ENCODE measurements at places on chromosomes 1 and 21.
A peak's percentile ranks its signal among the peaks of the same experiment; 100 is the strongest.

DNA sequence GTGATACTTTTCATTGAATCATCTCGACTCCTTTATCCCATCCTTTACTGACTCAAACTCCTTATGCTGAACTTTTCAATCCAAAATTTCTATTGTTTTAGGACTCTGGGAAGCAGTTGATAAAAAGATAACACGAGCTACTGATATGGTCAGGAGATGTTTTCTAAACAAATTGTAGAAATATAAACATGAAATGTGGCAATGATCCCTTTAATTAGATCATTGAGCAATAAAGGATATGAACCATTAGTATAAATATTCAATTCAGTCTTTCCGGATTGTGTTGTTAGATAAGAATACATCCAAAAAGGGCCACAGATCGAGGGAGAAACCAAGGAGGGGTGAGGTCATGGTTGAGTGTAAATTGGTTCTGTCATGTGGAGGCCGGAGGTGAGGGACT, 88.4 kb downstream of the NID1 start:
- no peak for DNase-seq

GRCh38 chr1:88276163-88276562, 407.9 kb upstream of the PKN2 start:
- DNase-seq, result no peak

- no peak for DNase-seq
Measured at GRCh38 chr1:46587069-46587468, 17.0 kb downstream of the MKNK1 start.

GRCh38 chr1:5994713-5995621, 2.7 kb upstream of the NPHP4 start:
- no peak for DNase-seq

DNA sequence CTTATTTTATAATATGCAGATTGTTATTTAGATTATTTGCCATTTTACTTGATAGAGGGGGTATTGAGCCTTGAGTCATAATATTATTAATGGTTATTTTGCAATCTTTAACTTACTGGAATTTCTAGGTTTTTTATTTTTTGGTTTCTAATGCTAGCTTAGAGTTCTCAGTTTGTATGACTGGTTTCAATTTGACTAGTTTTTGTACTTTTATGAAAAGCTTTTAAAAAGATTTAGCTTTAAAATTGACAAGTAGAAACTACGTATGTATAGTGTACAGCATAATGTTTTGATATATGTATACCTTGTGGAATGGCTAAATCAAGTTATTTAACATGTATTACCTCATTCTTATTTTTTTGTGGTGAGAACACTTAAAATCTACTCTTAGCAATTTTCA, 41.5 kb downstream of the CEP350 start:
- DNase-seq, result no peak

- peak; percentile 82 for DNase-seq
Measured at GRCh38 chr1:60746278-60746791, 336.0 kb upstream of the NFIA start.

GRCh38 chr1:53893999-53894636, at the start of gene DIO1:
DIO1 (plus strand) TSS chr1:53894187; CDS start chr1:53894211, 24 bp downstream.
- DNase-seq, result no peak

DNA sequence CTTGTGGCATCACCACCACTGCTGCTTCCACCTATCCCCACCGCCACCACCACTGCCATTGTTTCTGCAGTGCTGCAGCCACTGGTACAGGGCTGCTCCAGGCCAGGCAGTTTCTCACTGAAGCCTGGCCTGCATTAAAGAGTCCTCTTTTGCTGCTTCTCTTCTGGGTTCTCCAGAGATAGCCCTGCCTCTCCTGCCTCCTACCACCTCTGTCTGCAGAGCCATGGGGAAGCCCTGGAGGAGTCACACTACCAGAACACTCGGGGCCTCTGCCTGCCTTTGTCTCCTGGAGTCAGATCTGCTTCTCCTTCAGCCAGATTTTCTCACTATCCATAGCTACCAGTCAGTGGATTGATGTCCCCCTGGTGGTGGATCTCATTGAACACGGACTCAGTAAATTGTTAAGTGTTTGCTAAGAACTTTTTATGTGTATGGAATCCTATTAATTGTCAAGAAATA, 37.7 kb upstream of the DDAH1 start:
- DNase-seq, result no peak

DNA sequence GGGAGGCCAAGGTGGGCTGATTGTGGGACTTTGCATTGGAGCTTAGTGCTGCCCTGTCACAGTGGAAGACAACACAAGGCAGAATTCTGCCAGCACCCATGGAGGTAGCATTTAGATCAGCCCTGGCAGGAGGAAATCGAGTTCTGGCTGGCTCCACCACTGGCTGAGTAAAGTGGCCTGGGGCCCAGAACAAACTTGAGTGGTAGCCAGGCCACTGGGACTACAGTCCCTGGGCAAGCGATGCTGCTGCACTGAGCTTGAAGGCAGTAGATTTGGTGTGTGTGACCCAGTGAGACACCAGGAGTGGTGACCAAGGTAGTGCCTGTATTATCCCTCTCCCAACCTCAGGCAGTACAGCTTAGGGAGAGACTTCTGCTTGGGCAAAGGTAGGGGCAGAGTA, 22.5 kb upstream of the UHMK1 start:
- DNase-seq, result no peak

GRCh38 chr1:220044678-220045355, 1.5 kb downstream of the EPRS1 start:
- DNase-seq, result no peak

- no peak for DNase-seq
Measured at GRCh38 chr1:232983375-232983774, 33.0 kb downstream of the NTPCR start.

GRCh38 chr1:108041360-108042142, 76.6 kb upstream of the VAV3 start:
- DNase-seq, result no peak

DNA sequence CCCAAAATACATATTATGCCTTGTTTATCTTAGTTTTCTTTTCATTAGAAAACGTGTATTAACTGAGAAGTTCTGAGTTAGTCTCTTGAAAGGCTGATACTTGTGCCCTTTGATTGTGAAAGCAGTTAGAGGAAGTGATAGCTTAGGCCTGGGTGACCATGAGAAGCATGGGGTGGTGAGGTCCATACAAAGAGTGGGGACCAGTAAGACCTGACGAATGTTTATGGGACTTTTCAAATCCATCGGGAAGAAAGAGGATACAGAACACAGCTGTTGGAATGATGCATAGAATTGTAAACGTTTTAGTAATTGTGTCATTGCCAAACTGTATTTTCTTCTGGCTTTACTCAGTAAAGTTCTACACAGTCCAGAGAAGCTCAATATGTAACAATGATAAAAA, 259.8 kb downstream of the LMO4 start:
- no peak for DNase-seq

DNA sequence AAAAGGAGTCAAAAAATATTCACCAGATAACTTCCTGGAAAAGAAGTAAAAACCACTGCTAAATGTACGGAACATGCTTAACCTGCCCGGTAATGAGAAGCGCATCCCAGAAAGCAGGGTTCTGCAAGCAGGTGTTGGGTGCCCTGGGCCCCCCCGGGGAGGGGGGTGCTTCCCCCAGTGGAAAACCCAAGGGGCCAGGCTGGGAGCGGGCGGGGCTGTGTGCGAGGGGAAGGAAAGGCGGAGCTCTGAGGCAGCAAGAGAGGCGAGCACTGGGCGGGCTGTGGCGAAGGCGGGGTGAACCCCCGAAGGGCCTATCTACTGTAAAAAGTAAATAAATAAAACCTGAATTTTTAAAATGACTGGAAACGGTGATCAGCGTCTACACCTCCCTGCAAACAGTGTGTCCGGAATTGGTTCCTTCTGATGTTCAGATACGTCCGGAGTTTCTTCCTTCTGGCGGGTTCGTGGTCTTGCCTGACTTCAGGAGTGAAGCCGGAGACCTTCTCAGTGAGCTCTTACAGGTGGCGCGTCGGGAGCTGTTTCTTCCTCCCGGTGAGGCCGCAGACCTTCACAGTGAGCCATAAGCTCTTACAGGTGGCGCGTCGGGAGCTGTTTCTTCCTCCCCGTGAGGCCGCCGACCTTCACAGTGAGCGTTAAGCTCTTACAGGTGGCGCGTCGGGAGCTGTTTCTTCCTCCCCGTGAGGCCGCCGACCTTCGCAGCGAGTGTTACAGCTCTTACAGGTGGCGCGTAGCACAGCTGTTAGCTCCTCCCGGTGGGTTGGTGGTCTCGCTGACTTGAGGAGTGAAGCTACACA, 13.4 kb downstream of the FTCD start:
- no peak for DNase-seq

- DNase-seq, result no peak
Measured at GRCh38 chr1:47664356-47664755, 226.5 kb downstream of the FOXD2 start.

GRCh38 chr1:32393136-32393535, 1.1 kb downstream of the BSDC1 start:
- DNase-seq, result no peak

DNA sequence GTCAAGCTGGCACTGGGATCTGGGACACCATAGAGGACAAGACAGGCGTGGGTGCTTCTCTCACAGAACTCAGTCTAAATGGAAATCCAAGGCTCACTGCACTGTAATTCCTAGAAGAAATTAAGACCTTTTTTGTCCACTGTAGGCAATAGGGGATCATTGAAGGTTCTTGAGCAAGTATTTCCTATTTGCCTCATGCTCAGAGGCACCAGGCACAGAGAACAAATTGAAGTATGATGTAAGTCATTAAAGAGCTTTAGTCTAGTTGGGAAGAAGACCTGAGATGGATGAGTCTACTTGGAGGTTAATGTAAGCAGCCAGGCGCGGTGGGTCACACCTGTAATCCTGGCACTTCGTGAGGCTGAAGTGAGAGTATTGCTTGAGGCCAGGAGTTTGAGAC, 34.6 kb downstream of the EIF2D start:
- DNase-seq, result no peak

DNA sequence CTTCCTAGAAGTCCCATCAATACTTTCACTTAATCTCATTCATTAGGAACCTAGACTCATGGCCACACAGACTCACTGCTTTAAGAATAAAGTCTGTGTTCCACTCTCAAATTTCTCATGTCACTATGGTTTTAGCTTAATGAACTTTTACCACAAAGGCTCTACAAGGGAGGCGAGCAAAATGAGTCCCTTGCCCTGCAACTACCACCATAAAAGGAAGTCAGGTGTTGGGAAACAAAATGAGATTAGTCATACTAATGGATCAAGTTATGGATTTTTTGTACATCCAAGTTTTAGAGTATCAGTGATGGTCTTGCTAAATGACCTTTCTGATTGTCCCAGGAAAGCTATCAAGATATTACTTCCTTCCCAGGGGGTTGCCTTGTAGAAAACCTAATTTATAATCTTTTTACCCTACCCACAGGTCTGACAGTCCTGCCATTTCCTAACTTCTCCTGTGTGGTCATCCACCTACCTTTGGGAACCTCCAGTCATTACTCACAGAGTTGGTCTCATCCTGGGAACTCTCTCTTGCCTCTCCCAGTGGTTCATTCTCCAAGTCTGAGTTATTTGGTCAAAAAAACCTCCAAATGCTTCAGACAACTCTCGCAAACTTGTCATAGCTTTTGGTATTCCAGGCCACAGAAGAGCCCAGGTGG, 51.8 kb upstream of the SLC16A1 start:
- DNase-seq, result no peak

DNA sequence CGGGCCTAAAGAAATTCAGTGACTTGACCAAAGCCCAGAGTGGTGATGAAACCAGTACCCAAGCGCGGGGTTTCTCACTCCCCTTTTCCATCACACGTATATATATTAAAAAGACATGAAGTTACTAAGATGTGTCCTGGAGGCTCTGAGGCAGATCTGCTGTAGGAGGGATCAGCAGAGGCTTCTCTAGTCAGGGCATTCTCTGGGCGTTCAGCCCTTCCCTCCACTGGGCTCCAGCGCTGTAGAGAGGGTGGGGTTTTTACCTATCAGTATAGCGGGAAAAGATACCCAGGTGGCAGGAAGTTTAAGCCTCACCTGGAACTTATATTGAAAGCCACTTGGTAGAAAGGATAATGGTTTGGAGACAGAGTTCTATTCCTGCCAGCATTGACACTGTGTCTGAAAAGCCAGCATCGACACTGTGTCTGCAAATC, 862 bp upstream of the PLEKHO1 start:
- peak; percentile 33 for DNase-seq

GRCh38 chr1:80846966-80847365, 953.8 kb upstream of the ADGRL2 start:
- no peak for DNase-seq

DNA sequence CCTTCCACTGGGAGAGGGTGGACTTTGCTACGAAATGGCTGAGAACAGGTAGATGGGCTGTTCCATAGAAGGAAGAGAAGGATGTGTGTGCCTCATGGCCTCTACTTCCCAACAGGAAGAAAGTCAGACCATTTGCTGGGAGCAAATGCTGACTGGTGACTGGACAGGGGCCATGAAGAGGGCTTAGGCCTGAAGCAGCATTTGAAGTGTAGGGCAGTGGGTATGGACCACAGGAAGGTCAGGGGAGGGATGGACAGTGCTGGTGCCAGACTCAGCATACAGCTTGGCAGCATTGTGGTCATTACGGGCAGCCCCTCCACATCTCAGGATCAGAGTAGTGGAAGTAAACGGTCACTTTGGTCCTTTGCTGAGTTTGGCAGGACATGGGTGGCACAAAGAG, 275.7 kb downstream of the MATN1 start:
- DNase-seq, result no peak

DNA sequence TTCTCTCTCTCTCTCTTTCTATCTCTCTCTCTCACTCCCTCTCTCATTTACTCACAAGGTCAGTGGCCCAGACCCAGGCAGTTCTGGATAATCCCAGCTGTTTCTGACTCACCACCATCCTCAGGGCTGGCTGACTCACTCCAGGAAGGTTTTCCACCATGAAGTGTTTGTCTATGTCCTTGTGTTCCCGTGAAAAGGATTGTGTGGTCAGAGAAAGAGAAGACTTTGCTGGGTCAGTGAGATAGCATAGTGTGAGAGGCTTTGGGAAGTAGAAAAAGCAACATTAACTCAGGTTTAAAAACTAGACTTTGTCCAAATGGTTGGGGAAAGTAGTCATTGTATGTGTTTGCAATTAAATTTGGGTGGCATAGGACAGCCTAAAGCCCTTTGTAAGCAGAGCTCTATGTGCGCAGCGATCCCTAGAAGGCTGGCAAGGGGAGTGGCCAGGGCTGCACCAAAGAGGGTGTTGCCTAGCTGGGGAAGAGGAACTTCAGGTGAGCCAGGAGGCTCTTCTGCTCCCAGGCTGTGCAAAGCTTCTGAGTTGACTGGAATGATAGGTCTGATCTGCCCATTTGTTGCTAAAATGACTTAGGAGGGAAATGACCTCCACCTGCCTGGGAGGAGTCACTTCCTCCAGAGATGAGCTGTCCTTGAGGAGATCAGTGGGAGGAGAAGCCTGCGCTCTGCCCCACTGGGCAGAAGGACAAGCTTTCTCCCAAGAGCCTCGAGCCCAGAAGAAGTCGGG, 4.9 kb upstream of the CAPN2 start:
- no peak for DNase-seq

DNA sequence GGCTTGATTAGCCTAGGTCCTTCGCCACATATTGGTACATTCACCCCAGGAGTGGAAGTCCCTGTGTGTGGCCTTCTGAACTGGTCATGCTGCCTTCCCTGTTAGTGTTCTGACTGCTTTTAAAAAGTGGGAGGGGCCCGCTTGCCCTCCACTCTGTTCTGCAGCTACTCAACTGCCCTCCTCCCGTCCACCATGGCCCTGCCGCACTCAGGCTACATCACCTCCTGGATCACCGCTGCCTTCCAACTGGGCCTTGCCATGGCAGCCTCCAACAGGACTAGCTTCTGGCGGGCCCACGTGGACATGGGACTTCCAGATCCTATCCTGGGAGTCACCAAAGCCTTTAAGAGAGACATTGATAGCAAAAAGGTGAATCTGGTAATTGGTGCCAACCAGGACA, 152.1 kb upstream of the USP24 start:
- DNase-seq, result no peak

GRCh38 chr21:26320596-26320995, 150.0 kb upstream of the APP start:
- no peak for DNase-seq

GRCh38 chr1:112263453-112263852, 132.6 kb upstream of the CTTNBP2NL start:
- no peak for DNase-seq
